ENCODE measurements at places on chromosomes 1 and 21.

GRCh38 chr1:6121651-6122370 is 58.3 kb downstream of the CHD5 start:
- no peak for DNase-seq

- DNase-seq: no peak
These were observed 155.2 kb downstream of the DISP1 start for GRCh38 chr1:222970040-222970439.

GRCh38 chr1:5691795-5692509 is 300.3 kb downstream of the NPHP4 start:
- no peak for DNase-seq

GRCh38 chr1:223081181-223081994 is 61.7 kb downstream of the TLR5 start:
- peak; percentile 91 for DNase-seq

GRCh38 chr1:53346814-53347176 is 18.9 kb upstream of the LRP8 start:
- no peak for DNase-seq
